ENCODE measurements at places on chromosomes 12 and 14. TPM values are rescaled to one million over a fixed set of nuclear protein-coding genes. Genes with fewer than 3 reads are reported as not detected.

Gene SALL2
- 356 TPM for polyA plus RNA-seq

Gene DDN
- 0.14 TPM for polyA plus RNA-seq

Gene RFX4
- polyA plus RNA-seq = 0.05 TPM

Gene SERPINA10
- not detected for polyA plus RNA-seq

Gene ETNK1
- polyA plus RNA-seq = 14.9 TPM

Gene C12orf54
- not detected for polyA plus RNA-seq

Gene MORN3
- 0.39 TPM for polyA plus RNA-seq

Gene PRH2
- polyA plus RNA-seq = 0.16 TPM

Gene FGD6
- polyA plus RNA-seq = 12.2 TPM

Gene KRT83
- polyA plus RNA-seq = not detected

Gene ENDOU
- polyA plus RNA-seq = not detected

Gene SOAT2
- 0.13 TPM for polyA plus RNA-seq

Gene NTS
- 17.0 TPM for polyA plus RNA-seq

Gene PDZRN4
- not detected for polyA plus RNA-seq

Gene LBHD2
- polyA plus RNA-seq = not detected

Gene MGP
- polyA plus RNA-seq = not detected

Gene NDUFA12
- 157 TPM for polyA plus RNA-seq

Gene VSIG10
- 42.7 TPM for polyA plus RNA-seq

Gene CABP1
- polyA plus RNA-seq = 4.5 TPM

Gene GRIN2B
- polyA plus RNA-seq = 0.86 TPM

Gene SMCO2
- polyA plus RNA-seq = 0.11 TPM

Gene NINJ2
- polyA plus RNA-seq = 1.4 TPM

Gene LACRT
- not detected for polyA plus RNA-seq

Gene FAR2
- 24.0 TPM for polyA plus RNA-seq

Gene RHEBL1
- polyA plus RNA-seq = 9.4 TPM

Gene SLC6A15
- 3.1 TPM for polyA plus RNA-seq

Gene NKX2-1
- not detected for polyA plus RNA-seq

Gene FOXM1
- polyA plus RNA-seq = 58.1 TPM

Gene SLCO1B1
- not detected for polyA plus RNA-seq

Gene DCN
- not detected for polyA plus RNA-seq

Gene ZFC3H1
- polyA plus RNA-seq = 11.5 TPM

Gene SMIM41
- 0.98 TPM for polyA plus RNA-seq

Gene NPFF
- not detected for polyA plus RNA-seq

Gene MEG3
- polyA plus RNA-seq = 0.17 TPM

Gene TMEM132D
- 2.8 TPM for polyA plus RNA-seq

Gene TM7SF3
- 61.3 TPM for polyA plus RNA-seq

Gene AMIGO2
- polyA plus RNA-seq = 0.78 TPM

Gene CLEC1B
- polyA plus RNA-seq = not detected

Gene KCTD10
- polyA plus RNA-seq = 45.3 TPM

Gene CCDC196
- not detected for polyA plus RNA-seq

Gene BATF
- polyA plus RNA-seq = 0.20 TPM

Gene COX8C
- polyA plus RNA-seq = not detected

Gene ACOT4
- 1.2 TPM for polyA plus RNA-seq

Gene GPR135
- 0.48 TPM for polyA plus RNA-seq

Gene ATP23
- polyA plus RNA-seq = 13.5 TPM

Gene SIX4
- 9.0 TPM for polyA plus RNA-seq

Gene TAS2R30
- polyA plus RNA-seq = 0.16 TPM

Gene TGM1
- polyA plus RNA-seq = 1.8 TPM

Gene KLRC2
- not detected for polyA plus RNA-seq

Gene RPGRIP1
- polyA plus RNA-seq = 0.35 TPM

Gene SLC6A13
- polyA plus RNA-seq = 0.19 TPM

Measured in H1 (cell line).